Epithelial cell of proximal tubule (primary cell): ENCODE measurements at places on chromosomes 6 and 20. TPM values are rescaled to one million over a fixed set of nuclear protein-coding genes. Genes with fewer than 3 reads are reported as not detected.

DNA sequence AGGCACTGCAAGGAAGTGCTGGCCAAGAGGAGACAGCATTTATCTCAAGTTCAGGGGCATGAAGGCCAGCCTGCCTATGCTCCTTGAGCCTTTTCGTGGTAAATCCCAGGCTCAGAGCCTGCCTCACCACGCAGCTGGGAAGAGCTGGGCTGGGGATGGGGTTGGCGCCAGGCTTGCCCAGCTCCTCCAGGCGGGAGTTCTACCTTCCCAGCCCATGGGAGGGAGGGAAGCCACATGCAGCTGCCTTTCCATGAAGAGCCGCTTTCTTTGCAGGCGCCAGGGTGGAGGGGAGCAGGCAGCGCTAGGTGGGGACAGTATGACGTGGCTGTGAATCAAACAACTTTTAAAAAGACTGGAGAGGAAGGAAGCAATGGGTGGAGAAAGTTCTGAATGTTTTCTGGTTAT, 19.5 kb upstream of the SIRT5 start:
- DNase-seq: no peak

The EPPIN gene
- not detected in 2 replicates for total RNA-seq

DNA sequence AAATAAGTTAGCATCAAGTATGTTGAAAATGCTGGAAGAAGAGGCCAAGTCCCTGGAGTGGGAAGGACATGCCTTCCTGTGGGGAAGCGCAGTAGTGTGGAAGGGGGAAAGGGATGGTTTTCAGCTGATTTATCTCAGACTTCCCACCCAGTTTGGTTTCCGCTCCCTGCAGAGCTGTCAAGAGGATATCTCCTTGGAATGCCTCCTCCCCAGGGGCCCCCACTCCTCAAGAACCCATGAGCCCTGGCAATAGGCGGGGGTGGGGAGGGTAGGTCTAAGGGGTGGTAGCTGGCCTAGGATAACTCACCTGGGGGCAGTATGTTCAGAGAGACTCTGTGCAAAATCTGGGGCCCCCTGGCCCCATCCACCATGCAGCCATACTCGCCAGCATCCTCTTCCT, 696 bp downstream of the TREML1 start:
- no peak for DNase-seq

- DNase-seq: no peak
Observed at GRCh38 chr6:2971420-2972218, at the start of gene SERPINB6. SERPINB6 (minus strand) TSS chr6:2971567; CDS start chr6:2959332, 12,235 bp downstream.

DNA sequence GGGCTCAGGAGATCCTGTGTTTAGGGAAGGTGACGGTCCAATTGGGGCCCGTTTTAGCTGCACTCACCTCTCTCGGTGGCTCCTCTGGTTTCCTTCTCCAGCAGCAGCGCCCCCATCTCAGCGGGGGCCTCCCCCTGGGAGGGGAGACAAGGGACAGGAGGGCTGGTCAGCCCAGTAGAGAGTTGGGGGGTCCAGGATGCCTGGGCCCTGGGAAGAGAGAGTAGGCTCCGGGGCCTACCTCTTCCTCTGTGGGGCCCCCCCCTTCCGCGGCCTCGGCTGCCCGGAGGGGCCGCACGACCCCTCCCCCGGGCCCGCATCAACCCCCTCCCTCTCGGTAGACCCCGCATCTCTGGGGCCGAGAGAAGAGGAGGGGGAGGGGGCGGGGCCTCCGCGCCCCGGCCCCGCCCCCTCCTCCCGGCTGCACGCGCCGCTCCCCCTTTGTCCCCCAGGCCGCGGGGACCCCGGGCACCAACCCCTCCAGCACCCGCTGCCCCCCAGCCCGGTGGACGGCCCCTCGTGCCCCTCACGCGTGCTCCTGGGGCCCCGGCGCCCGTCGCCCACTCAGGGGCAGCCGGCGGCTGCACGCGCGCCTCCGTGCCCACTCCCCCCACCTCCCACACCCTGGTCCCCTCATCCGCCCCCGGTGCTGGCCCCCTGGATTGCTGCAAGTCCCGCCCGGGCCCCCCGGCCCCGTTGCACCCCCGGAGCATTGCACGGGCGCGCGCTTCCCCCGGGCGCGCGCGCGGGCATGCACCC, 464 bp downstream of the EHMT2 start:
- no peak for DNase-seq

The RBM24 gene
- total RNA-seq: 3.2 and 5.4 TPM in 2 replicates

The BPI gene
- total RNA-seq: not detected in 2 replicates

The CLPSL2 gene
- not detected in 2 replicates for total RNA-seq
